ENCODE measurements at places on chromosomes 1 and 21.
A peak's percentile ranks its signal among the peaks of the same experiment; 100 is the strongest.

- DNase-seq = peak; percentile 51
These were observed 164.7 kb upstream of the RGS18 start for GRCh38 chr1:191993549-191993948.

DNA sequence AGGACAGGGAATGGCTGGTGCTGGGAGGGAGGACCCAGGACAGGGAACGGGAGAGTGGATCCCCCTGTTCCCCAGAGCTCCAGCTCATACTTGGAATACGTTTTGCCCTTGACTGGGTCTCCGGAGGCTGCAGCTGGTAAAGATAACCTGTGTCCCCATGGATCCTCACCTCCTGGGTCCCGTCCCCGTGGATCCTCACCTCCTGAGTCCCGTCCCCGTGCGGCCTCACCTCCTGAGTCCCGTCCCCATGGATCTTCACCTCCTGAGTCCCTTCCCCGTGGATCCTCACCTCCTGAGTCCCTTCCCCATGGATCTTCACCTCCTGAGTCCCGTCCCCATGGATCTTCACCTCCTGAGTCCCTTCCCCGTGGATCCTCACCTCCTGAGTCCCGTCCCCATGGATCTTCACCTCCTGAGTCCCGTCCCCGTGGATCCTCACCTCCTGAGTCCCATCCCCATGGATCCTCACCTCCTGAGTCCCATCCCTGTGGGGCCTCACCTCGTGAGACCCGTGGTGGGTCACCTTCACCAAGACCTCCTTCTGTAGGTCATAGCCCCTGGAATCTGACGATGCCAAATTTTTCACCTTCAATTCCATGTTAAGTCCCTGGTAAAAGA, 61.4 kb downstream of the SCCPDH start:
- DNase-seq = no peak

- DNase-seq = peak; percentile 70
These were observed 5.0 kb upstream of the ADAMTS1 start for GRCh38 chr21:26850116-26850643.

DNA sequence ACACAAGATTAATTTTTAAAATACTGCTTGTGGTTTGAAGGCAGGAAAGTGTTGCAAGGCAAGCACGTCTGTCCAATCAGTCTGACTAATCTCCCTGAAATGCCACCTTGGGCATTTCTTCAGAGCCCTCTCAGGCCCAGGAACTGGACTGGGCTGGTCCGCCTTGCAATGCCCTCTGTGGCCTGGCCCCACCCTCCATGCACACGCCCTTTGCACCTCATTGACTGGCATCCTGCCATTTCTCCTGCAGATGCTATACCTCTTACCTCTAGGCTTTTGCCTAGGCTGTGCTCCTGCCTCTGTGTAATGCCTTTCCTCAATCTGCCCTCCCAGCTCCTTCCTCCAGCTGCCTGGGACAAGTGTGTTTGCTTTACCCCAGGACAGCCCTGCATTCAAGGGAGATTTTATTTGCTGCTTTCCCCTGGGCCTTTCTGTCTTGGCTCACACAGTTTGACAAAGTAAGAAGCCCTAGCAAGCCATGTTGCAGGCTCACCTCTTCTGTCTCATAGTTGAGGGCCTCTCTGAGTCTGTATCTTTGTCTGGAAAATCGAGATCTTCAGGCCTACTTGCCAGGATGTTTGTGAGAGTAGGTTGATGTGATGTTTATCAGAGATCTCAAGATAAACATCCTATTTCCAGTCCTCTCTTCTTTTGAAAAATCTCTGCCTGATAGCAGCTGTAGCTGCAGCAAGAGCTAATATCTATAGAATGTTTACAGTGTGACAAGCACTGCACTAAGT, 149.2 kb upstream of the JUN start:
- peak; percentile 92 for DNase-seq

GRCh38 chr1:31769720-31770390, 5.7 kb upstream of the ADGRB2 start:
- no peak for DNase-seq

DNA sequence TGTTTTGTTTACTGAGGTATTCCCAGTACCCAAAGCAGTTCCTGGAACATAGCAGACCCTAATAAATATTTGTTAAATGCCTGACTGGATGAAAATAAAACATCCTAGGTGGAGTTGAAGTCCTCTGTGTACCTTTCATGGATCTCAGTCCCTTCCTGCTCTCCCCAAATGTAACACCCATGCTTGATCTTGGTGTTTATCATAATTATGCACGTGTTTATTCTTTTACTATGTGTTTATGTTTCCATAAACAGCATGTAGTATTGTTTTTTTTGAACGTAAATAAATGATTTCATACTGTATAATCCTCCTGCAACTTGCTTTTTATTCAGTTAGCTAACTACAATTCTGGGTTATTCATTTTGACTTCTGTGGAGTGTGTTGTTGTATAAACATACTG, 4.8 kb downstream of the LACTBL1 start:
- DNase-seq = no peak

DNA sequence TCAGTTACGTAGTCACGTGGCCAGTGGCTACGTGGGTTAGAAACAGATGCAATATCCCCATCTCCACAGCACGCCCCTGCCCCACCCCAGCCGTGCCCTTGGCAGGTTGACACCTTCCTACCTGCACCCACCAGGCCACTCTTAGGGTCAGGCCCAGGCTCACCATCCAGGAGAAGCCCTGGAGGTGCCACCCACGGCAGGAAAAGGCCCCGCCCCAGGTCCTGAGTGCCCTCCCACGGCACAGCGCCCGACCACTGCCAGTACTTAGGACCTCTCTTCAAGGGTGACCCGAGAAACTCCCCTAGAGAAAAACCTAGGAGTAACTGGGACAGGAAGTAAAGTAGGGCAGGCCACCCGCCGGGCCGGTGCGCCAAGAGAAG, 1.5 kb downstream of the C1orf35 start:
- DNase-seq = no peak

DNA sequence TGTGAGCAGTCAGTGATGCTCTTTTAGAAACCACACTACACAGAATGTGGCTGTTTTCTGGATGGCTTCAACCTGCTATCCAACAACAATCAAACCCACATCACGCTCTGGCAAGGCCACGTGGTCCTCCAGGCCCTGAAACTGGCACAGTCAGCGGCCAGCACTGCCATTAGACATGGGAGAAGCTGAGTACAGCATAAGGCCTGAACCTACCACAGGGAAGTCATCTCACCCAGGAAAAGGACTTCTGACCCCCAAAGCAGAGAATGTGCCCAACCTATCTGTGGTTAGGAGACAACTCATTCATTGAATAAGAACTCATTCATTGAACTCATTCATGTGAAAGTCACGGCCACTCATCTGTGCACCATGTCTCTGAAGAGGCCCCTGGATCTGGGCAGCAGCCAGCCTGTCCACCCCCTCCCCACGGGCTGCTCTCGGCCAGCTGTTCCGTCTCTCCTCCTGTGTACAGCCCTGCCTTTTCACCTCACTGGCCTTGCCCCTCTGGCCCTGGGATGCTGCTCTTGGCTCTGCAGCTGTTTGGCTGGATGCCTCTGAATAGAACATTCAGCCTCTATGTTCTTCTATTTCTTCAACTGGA, 41.1 kb downstream of the C1orf198 start:
- DNase-seq = peak; percentile 4

DNA sequence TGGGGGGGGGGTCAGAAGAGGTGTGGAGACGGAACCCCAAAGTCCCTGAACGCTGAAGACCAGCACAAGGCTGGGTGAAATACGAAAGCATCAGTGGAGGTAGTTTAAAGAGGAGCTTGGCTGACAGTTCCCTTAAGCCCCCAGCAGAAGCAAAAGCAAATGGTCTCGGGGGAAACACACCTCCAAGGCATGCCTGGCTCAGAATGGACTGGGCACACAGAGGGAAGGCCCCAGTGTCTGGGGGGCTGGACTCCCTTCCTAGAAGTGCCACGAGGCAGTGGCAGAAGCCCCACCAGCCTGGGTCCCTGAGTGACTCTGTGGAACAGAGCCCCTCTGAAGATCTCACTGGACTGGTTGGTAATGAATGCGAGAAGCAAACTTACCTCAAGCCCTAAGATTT, 43.9 kb downstream of the UBE2G2 start:
- no peak for DNase-seq

DNA sequence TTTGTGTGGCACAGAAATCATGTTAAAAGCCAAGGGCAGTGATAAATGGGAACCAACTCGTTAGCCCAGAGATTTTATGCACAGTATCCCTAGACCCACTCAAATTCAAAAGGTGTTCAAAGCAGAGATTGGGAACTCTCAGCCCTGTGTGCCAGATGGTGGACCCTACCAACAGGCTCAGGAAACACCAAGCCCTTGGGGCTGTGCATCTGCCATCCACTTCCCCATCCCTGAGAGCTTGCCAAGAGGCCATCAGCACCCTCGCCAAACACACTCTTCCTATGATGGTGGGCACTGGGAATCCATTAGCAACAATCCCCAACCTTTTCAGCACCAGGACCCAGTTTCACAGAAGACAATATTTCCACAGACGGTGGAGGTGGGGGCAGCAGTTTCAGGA, 194.2 kb upstream of the NFIA start:
- DNase-seq = no peak

DNA sequence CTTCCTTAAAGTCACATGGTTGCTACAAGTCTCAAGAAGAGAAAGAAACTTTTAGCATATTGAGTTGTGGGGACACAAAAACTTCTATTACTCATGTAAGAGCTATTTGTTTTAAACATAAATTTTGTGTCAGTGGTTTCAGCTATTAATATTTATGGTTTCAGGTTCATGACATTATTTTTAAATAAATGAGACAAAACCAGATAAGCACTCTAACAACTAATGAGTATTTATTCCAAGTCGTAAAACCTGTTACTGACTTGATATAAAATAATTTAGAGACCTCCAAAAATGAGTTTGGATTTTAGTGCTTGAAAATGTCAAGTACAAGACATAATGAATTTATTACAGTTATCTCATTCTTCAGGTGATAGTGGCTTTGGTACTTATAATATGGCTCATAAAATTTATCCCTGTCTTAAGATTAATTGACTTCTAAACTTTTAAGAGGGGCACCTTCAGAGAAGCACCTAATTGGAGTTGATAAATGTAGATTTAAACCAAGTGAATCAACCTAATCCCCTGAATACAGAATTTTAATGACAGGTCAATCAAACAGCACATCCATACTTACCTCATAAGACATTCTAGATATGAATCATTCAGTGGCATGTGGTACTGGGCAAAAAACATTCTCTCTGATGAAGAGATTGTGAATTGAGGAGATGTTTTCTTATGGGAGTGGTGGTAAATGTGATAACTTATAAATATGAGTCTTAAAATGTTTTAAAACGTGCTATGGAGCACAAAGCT, 167.7 kb upstream of the PTGFR start:
- peak; percentile 31 for DNase-seq

DNA sequence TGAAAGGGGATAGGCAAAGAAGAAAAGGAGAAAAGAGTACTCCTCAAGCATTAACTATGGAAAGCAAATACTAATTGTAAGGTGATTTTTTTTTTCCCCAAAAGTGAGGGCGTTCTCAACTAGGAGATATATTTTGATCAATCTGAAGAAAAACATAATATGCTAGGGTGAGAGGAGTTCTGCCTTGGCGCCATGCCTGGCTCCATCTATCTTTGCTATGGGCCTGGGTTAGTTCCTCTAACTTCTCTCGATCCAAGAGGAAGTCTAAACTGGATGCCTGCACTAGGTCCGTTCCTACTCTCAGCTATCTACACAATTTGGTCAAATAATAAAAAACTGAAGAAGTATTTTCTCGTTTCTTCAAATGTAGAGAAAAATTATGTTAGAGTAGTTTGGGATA, 20.5 kb downstream of the CNN3 start:
- DNase-seq = no peak

DNA sequence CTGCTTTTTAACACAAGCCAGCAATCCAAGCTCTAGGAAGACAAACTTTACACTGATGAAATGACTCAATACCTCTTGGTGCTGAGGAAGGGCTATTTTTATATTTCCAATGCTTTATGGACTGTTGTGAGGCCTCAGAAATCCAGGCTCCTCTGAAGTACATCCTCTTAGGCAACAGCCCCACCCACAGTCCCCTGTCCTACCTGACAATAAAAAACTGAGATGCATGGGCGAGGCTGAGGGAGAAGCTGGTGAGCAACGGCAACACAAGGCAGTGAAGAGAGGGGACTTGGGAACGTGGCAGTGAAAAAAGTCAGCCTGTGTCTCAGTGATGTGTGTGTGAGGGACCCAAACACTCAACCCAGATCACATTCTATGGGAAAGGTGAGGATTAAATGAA, 10.1 kb upstream of the CPT2 start:
- no peak for DNase-seq

GRCh38 chr1:47753808-47754207, 243.4 kb downstream of the TRABD2B start:
- no peak for DNase-seq

DNA sequence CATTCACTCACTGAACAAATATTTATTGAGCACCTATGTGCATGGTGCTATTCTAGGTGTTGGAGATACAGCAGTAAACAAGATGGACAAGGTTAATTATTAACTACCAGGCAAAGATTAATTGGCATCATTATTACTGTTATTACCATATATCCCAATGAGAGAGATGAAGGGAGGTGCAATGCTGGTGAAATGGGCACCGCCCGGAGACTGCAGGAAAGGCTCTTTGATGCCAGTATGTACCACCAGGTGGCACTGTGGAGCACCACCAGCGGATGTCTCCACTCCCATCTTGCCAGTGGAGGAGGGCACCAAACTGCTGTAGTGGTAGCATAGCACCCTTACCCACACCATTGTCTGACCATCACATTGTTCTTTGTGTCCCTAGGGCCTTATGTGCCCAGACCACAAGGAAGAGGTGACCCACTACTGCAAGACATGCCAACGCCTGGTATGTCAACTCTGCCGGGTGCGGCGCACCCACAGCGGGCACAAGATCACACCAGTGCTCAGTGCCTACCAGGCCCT, 3.0 kb downstream of the TRIM46 start:
- peak; percentile 80 for DNase-seq

DNA sequence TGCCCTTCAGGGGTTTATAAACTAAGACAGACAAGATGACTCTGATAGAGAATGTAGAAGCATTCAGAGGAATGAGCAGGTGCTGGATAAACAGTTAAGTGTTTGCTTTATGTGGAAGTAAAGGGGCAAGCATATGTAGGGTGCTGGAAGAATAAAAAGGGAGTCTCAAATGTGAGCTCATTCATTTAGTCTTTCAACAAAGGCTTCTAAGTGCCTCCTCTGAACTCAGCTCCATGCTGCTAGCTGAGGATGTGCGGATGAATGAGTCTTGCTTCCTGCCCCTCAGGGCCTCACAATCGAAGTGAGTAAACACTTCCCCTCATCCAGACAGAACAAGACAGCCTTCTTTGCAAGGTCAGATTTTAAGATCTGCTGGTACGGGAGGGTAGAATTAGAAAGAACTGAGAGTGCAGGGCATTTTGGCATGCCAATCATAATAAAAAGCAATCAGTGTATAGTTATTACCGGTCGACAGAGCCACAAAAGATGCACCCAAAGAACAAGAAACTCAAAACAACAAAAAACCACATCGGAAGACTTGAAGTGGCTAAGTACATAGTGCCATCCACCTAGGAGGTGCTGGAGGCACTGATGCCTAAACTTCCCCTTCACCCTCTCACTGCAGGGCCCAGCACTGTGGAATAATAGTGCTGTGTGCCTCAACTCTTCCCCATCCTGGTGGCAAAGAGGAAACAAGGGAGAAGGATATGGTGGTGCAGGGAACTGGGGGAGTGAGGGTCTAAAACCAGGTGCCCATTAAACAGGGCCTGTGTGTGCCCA, 69.8 kb downstream of the TNR start:
- peak; percentile 43 for DNase-seq
